Activated CD4-positive, alpha-beta T cell treated with anti-CD3 and anti-CD28 coated beads, Interleukin-10, Interleukin-2, amounts not matched to agents 100 ng/mL and 50 ng/mL, durations not matched to agents 16 hours and 8 hours (primary cell): ENCODE measurements at places on chromosomes 3 and 15.

DNA sequence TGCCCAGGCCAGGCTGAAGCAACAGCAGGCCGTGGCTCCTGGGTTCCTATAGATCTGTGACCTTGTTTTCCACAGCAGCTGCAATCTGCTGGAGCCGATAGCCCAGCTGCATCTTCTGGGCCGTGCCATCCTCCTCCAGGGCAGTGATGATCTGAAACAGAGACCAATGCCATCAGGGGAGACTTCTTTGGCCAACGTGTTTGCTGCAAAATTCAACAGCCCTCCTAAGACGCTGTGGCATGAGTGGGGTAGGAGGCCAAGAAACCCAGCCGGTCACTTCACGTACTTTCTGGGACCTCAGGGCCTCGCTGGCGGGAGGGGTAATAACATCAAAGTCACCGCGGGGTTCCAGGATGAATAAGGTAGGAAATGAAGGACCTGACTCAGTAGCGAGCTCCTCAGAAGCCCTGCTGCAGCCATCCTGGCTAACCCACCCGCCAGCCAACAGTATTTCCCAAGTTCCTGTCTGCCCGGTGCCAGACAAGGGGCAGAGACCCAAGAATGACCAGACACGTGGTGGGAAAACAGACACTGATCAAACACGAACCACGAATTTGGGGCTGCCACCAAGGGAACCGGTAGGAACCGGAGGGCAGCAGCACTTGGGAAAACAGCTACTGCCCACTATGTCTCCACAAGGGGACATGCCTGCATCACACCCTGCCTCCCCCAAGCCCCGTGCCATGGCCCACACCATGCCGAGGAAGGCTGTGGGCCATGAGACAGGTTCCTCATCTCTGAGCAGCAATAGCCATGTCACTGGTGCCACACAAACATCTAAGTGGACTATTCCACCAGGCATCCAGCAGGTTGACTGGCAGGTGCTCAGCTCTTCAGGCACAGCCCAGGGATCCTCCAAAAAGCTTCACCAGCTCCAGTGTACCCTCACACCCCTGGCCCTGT, 25.2 kb downstream of the PLXNB1 start:
- DNase-seq: no peak

DNA sequence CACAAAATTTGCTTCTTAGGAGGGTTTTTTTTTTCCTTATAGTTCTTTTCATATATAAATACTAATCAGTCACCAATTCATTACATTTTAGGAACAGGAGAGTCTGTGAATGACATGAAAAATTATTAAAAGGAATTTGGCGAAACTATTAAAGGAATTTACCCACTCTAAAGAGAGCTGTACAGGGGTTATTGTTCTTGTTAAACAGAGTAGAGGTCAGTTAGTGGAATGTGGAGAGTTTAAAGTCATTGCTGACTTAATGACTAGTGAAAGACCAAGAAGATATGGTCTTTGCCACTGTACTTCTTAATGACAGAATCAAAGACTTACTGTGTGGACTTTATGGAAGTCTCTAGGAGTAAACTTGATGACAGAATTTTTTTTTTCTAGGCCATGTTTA, 333.6 kb upstream of the C2CD4B start:
- no peak for DNase-seq

DNA sequence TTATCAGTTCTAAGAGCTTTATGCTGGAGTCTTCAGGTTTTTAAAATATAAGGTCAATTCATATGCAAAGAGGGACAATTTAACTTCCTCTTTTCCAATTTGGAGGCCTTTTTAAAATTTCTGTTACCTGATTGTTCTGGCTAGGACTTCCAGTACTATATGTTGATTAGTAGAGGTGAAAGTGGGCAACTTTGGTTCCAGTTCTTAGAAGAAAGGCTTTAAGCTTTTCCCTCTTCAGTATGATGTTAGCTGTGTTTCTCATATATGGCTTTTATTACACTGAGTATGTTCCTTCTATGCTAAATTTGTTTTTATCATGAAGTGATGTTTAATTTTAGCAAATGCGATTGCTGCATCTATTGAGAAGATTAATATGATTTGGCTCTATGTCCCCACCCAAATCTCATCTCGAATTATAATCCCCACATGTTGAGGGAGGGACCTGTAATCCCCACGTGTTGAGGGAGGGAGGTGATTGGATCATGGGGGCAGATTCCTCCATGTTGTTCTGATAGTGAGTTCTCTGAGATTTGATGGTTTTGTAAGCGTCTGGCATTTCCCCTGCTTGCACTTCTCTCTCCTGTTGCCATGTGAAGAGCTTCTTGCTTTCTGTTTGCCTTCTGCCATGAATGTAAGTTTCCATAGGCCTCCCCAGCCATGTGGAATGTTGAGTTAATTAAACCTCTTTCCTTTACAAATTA, 33.8 kb downstream of the FAIM start:
- no peak for DNase-seq

GRCh38 chr15:71841563-71841962, 31.2 kb downstream of the NR2E3 start:
- no peak for DNase-seq

DNA sequence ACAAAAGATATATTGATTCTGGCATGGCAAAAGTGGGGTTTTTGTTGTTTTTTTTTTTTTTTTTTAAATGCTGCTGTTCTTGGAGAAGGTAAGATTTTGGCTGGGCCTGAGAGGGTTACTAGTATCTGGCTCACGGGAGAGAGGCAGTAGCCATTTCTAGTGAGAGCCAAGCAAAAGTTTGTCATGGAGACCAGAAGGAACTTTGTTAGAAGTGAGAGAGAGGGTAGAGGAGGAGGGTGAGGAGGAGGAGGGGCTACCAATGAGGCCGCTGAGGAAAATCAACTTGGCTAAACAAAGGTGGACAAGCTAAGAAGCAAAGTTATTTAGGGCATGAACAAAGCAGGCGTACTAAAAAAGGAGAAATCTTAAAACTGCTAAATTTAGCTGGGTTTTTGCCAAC, 48.9 kb upstream of the STRIT1 start:
- DNase-seq: no peak

GRCh38 chr3:193996641-193997089, 139.3 kb upstream of the HES1 start:
- no peak for DNase-seq

GRCh38 chr3:116314476-116314875, 130.8 kb downstream of the LSAMP start:
- no peak for DNase-seq

DNA sequence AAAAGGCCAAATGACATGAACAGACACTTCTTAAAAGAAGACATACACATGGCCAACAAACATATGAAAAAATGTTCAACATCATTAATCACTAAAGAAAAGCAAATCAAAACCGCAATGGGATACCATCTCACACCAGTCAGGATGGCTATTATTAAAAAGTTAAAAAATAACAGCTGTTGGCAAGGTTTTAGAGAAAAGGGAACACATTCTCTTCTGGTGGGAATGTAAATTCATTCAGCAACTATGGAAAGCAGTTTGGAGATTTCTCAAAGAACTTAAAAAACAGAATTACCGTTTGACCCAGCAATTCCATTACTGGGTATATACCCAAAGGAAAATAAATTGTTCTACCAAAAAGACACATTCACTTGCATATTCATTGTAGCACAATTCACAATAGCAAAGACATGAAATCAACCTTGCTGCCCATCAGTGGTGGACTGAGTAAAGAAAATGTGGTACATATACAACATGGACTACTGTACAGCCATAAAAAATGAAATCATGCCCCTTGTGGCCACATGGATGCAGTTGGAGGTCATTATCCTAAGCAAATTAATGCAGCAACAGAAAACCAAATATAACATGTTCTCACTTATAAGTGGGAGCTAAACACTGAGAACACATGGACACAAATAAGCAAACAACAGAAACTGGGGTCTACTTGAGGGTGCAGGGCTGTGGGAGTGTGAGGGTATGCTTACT, 190.7 kb upstream of the MCTP2 start:
- DNase-seq: no peak

DNA sequence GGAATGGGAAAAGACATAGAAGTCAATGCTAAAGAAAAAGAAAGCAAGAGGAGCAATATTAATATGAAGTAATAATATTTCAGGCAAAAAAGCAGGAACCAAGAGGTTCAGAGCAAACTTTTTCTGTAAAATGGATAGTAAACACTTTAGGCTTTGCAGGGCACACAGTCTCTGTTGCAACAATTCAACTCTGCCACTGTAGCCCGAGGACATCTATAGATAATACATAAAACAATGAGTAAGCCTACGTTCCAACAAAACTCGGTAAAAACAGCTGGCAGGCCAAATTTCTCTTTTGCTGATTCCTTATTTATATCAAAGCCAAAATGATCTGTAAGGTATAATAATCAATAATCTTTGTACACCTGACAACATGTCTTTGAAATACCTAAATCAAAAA, 56.8 kb downstream of the SMAD6 start:
- no peak for DNase-seq

- DNase-seq: no peak
Observed at GRCh38 chr3:58659051-58659675, 7.4 kb downstream of the FAM3D start.

DNA sequence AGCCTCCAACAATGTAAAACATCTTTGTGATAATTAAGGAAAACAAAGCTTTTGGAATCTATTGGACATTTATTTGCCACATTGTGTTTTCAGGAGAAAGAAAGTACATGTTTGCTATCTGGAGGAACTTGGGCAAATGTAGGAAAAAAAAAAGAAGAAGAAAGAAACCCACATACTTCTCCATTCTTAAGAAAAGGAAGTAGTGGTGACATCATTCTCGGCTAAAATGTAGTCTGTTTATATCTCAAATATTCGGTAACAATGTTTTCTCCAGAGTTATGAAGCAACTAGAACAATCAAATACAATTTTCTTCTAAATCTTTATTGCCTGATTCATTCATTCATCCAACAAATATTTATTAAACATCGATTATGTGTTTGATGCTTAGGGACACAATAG, 2.3 kb upstream of the TGFBR2 start:
- DNase-seq: peak; percentile 16

DNA sequence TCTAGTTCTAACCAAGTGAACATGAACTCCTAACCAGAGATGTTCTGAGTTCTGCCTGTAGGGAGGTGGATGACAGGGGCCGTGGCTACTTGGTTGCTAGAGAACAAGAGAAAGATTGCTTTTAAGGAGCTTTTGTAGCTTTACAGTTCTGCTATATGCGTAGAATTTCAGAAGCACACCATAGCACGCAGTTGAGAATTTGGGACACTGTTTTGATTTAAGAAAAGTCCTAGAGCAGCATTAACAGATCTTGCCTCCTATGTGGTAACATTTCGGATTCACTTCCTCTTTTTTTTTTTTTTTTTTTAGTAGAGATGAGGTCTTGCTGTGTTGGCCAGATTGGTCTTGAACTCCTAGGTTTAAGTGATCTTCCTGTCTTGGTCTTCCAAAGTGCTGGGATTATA, 181.7 kb downstream of the TCF12 start:
- DNase-seq: no peak

GRCh38 chr3:21944251-21944650, 193.2 kb upstream of the ZNF385D start:
- DNase-seq: no peak

GRCh38 chr3:101667844-101668243, 9.1 kb downstream of the ZBTB11 start:
- DNase-seq: no peak

- no peak for DNase-seq
Observed at GRCh38 chr15:77749236-77749997, 116.7 kb upstream of the LINGO1 start.

DNA sequence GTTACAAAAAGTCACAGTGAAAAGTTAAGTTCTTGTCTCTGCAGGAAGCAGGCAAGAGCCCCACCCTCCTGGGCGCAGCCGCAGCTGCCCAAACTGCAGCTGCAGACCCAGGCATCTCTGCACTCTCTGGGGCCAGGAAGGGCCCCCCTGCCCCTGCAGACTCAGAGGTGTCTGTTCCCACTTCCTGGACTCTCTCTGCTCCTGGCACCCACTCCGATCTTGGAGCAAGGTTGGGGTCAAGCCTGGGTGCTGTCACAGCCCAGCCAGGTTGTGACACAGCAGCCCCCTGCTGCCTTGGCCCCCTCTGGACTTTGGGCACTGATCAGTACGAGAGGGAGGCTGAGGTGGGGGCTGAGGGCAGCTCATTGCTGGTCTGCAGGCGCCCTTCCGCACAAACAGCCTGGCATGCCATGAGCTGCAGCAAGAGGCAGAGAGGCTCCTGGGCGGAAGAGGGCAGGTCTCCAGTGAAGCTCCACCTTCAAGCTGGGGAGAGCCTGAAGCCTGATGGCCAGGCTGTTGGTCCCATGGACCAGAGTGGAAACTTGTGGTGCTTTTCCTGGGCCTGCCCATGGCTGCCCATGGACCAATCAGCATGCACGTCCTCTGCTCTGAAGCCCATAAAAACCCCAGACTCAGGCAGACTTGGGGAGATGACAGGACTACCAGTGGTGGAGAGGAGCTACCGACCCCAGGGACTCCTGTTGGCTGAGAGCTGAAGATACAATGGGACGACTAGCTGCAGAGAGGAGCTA, 42.9 kb upstream of the LRRFIP2 start:
- no peak for DNase-seq

- DNase-seq: no peak
Observed at GRCh38 chr15:84789762-84790161, 27.4 kb upstream of the ALPK3 start.

DNA sequence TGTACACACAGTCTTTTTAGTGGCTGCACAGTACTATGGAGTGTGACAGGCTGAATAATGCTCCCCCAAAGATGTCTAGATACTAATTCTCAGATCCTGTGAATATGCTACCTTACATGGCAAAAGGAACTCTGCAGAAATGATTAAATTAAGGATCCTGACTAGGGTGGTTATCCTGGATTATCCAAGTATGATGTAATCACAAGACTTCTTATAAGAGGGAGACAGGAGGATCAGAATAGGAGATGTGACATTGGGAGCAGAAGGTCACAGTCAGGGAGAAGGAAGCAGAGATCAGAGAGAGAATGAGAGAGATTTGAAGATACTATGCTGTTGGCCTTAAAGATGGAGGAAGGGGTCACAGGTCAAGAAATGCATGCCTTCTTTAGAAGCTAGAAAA, 34.5 kb downstream of the GABPB1 start:
- DNase-seq: no peak

DNA sequence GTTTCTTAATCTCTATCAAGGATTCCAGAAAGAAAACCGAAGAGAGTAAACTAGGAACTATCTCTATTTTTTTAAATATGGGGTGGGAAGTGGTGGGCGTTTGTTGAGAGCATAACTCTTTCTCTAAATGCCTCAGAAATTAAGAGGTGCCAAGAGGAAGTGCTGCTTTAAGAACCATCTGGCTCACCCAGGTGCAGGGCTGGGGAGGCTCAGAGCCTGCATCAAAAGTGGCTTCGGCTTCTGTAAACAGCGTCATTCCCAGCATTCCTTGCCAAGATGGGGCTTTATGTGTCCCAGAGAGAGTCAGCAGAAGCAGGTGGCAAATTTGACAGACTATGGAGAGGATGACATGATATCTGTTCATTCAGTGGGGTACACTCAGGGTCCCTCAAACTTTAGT, 123.3 kb upstream of the BFSP2 start:
- DNase-seq: no peak

DNA sequence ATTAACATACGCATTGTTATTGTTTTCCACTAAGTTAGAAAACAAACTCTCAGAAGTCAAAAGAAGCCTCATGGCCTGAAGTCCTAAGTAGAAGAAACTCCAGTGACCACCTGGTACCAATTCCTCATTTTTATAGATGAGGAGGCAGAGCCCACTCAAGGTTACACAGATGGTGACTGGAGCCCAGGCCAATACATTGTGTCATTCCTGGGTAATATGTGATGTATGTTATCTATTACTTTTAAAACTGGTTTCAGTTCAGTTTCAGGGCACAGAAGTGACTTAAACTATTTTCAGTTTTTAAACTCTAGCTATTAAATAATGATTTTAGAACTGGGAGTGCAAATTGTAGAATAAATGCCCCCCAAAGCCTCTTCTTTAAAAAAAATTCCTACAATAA, 66.7 kb upstream of the STXBP5L start:
- no peak for DNase-seq

GRCh38 chr15:92780843-92781242, 119.3 kb upstream of the CHD2 start:
- DNase-seq: no peak
